ENCODE measurements at places on chromosomes 16 and 17. TPM values are rescaled to one million over a fixed set of nuclear protein-coding genes. Genes with fewer than 3 reads are reported as not detected.

GRCh38 chr17:2065949-2066400, 11.1 kb downstream of the HIC1 start:
- H3K4me3 ChIP-seq: no peak overlapping the region
- peak overlapping the region; percentile 47 for H3K27ac ChIP-seq
- H3K4me1 ChIP-seq: peaks cover 14% of the 10 kb centered on the region
- H3K27me3 ChIP-seq: no peaks in the 10 kb centered on the region
- peaks cover 59% of the 10 kb centered on the region for H3K36me3 ChIP-seq

FOXN1 gene
- total RNA-seq: 0.29 TPM

GRCh38 chr16:57462978-57463362, 491 bp downstream of the POLR2C start:
- H3K27me3 ChIP-seq: no peaks in the 10 kb centered on the region
- H3K27ac ChIP-seq: peak overlapping the region; percentile 71
- H3K4me3 ChIP-seq: peak overlapping the region; percentile 96
- DNase-seq: no peak
- peaks cover 31% of the 10 kb centered on the region for H3K4me1 ChIP-seq

GRCh38 chr17:76152591-76152990, 11.5 kb upstream of the FOXJ1 start:
- no peaks in the 10 kb centered on the region for H3K27me3 ChIP-seq
- H3K4me3 ChIP-seq: no peak overlapping the region
- no peaks in the 10 kb centered on the region for H3K4me1 ChIP-seq
- H3K27ac ChIP-seq: no peak overlapping the region
- H3K36me3 ChIP-seq: no peaks in the 10 kb centered on the region

- H3K27me3 ChIP-seq: peaks cover 41% of the 10 kb centered on the region
- no peak for DNase-seq
- H3K4me1 ChIP-seq: no peaks in the 10 kb centered on the region
These were observed 3.7 kb upstream of the SCNN1B start for GRCh38 chr16:23298290-23298915.

GRCh38 chr17:33905338-33905800, 349.7 kb upstream of the CCL2 start:
- H3K36me3 ChIP-seq: no peaks in the 10 kb centered on the region
- no peak overlapping the region for H3K27ac ChIP-seq
- no peak for DNase-seq
- H3K4me3 ChIP-seq: no peak overlapping the region
- H3K27me3 ChIP-seq: peaks cover 6% of the 10 kb centered on the region

FBXL16 gene
- total RNA-seq: 0.50 TPM

DNA sequence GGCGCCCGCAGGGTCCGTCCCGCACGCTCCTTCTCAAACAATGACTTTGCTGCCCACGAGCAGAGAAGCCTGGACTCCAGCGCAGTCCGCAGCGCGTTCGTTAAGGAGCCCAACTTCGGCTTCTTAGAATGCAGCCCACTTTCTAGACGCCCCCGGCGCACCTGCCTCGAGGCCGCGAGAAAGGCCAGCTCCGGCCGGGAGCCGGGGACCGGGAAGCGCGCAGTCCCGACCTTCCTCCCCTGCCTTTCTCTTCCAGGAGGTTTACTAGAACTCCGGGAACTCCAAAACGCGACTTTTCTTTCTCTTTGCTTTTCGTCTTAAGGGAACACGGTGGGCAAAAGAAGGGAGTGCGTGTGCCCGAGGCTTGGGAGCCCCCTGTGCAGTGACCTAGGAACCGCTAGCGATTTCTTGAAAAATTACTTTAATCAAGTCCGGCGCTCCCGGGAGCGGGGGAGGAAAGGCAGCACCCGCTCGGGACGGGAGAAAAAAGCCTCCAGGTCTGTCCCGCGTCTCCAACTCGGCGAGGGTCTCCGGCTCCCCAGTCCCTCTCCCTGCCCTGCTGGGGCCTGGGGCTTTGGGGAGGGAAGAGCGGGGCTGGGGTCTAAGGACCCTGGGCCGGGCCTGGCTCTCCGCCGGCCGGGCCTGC, 2.6 kb downstream of the HNF1B start:
- peak overlapping the region; percentile 76 for H3K27ac ChIP-seq
- H3K4me1 ChIP-seq: peaks cover 4% of the 10 kb centered on the region
- H3K36me3 ChIP-seq: no peaks in the 10 kb centered on the region

MT4 gene
- total RNA-seq: not detected

DNA sequence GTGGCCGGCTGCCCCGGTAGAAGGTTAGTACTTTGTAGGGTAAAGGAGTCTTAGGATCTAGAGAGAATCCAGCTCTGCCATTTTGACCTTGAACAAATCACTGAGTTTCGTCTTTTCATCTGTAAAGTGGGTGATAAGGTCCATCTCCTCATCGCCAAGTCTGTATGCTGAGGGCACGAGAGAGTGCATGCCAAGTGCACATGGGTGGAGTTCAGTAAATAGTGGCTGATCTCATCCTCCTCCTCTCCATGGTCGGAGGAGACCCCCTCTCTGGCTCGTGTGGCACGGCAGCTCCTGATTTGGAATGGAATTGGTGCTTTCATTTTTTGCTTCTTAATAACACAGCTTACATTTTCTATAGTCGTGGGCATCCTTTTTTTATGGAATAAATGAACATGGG, 30.7 kb downstream of the MYH3 start:
- H3K27ac ChIP-seq: no peak overlapping the region
- H3K4me3 ChIP-seq: no peak overlapping the region
- no peak for DNase-seq
- no peaks in the 10 kb centered on the region for H3K27me3 ChIP-seq
- no peaks in the 10 kb centered on the region for H3K4me1 ChIP-seq

DNA sequence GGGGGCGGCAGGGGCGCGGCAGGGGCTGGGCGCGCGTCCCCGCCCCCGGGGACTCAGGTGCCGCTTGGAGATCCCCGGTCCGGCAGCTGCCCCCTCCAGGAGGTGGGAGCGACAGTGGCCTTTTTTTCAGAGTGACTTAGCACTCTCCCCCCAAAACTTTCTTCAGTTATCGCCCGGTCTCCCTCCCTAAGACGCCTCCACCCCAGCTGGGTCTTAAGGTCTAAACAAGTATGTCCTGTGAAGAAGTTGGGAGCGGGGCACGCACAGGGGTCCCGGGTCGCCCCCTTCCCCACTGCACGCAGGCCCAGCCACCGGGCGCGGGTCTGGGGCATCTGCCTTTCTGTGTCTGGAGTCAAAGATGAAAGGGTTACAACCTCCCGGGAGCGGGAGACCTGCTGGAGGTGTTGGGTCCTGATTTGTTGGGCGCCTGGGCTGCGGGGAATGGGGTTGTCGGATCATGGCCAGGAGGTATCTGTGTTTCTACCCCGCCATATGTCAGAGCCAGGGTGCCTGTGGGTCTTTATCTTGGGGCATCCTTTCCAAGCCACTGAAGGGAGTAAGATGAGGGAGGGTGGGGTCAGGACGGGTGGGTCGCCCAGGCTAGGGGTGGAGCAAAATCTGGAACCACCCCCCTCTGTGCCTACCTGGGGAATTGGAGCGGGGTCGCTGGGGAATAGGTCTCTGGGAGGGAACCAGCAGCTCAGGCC, 757 bp downstream of the FMNL1 start:
- no peaks in the 10 kb centered on the region for H3K36me3 ChIP-seq
- H3K4me3 ChIP-seq: peak overlapping the region; percentile 42
- peaks cover 8% of the 10 kb centered on the region for H3K4me1 ChIP-seq

GRCh38 chr17:80137131-80137530, 9.8 kb downstream of the EIF4A3 start:
- H3K27ac ChIP-seq: no peak overlapping the region
- H3K4me3 ChIP-seq: no peak overlapping the region
- no peaks in the 10 kb centered on the region for H3K27me3 ChIP-seq
- DNase-seq: no peak

MAP3K3 gene
- total RNA-seq: 44.2 TPM

DNA sequence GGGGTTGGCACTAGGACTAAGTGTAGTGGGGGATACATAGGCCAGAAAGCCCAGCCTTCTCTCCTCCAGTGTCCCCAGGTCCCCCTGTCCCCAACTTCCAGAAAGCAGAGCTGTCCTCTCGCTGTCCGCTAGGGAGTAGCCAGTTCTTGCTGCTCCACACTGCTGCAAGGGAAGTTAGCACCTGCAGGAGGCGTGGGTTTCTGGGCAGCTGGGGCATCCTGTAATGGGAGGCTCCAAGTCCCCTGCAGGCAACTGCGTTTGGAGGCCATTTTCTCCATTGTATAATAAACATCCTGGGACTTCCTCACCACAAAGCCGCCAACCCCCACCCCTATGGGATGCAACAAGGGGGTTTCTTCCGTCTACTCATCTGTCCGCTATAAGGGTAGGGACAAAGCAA, 1.7 kb downstream of the RPRML start:
- H3K36me3 ChIP-seq: no peaks in the 10 kb centered on the region
- no peak overlapping the region for H3K27ac ChIP-seq
- no peak overlapping the region for H3K4me3 ChIP-seq
- peaks cover 36% of the 10 kb centered on the region for H3K27me3 ChIP-seq
- H3K4me1 ChIP-seq: peaks cover 15% of the 10 kb centered on the region
- DNase-seq: peak; percentile 32

DNA sequence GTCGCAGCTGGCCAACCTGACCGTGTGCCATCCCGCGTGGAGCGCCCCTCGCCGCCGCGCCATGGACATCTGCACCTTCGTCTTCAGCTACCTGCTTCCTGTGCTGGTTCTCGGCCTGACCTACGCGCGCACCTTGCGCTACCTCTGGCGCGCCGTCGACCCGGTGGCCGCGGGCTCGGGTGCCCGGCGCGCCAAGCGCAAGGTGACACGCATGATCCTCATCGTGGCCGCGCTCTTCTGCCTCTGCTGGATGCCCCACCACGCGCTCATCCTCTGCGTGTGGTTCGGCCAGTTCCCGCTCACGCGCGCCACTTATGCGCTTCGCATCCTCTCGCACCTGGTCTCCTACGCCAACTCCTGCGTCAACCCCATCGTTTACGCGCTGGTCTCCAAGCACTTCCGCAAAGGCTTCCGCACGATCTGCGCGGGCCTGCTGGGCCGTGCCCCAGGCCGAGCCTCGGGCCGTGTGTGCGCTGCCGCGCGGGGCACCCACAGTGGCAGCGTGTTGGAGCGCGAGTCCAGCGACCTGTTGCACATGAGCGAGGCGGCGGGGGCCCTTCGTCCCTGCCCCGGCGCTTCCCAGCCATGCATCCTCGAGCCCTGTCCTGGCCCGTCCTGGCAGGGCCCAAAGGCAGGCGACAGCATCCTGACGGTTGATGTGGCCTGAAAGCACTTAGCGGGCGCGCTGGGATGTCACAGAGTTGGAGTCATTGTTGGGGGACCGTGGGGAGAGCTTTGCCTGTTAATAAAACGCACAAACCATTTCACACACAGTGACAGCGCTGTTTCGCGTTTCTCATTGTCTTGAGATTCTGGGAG, 2.0 kb upstream of the ZACN start:
- H3K27ac ChIP-seq: no peak overlapping the region
- DNase-seq: no peak
- peaks cover 75% of the 10 kb centered on the region for H3K27me3 ChIP-seq
- no peak overlapping the region for H3K4me3 ChIP-seq

HOXB8 gene
- 0.39 TPM for total RNA-seq
